Kidney (tissue), 22 donors: ENCODE measurements at places on chromosomes 4 and X. TPM values are rescaled to one million over a fixed set of nuclear protein-coding genes. Genes with fewer than 3 reads are reported as not detected.

Gene ARX
- total RNA-seq = 0.31 TPM

DNA sequence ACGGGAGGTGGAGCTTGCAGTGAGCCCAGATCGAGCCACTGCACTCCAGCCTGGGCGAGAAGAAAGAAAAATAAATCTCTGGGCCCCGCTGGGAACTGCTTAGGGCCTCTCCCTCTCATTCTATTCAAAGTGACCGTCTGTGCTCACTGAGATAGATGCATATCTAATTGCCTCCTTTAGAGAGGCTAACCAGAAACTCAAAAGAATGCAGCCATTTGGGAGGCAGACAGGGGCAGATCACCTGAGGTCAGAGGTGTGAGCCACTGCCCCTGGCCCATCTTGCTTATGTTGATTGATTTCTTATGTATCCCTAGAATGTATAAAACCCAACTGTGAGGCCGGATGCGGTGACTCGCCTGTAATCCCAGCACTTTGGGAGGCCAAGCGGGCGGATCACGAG is 6.2 kb upstream of the CSF2RA start:
- no peak for DNase-seq

DNA sequence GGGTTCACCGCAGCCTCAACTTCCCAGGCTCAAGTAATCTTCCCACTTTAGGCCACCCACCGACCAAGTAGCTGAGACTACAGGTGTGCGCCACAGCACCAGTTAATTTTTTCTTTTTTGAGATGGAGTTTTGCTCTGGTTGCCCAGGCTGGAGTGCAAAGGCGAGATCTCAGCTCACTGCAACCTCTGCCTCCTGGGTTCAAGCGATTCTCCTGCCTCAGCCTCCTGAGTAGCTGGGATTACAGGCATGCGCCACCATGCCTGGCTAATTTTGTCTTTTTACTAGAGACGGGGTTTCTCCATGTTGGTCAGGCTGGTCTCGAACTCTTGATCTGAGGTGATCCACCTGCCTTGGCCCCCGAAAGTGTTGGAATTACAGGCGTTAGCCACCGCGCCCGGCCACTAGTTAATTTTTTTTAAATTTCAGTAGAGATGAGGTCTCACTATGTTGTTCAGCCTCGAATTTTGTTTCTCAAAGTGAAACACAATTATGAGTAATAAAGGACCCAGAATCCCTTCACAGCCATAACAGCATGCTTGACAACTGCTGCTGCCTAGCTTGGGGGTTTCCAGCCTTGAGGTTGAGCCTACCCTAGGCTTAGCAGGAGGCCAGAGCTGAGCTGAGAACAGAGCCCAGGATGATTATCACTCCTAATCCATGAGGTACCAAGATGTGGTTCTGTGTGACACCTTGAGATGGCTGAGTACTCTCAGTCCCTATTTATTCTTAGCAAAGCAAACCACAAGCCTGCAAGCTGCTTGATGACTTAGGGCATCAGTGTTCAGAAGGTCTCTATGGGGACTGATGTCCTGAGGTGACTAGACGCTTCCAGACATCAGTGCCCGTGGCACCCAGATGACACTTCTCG is 41.6 kb upstream of the NKRF start:
- DNase-seq = peak; percentile 21

GRCh38 chr4:155489271-155489670 is 112.5 kb upstream of the MAP9 start:
- DNase-seq = no peak

DNA sequence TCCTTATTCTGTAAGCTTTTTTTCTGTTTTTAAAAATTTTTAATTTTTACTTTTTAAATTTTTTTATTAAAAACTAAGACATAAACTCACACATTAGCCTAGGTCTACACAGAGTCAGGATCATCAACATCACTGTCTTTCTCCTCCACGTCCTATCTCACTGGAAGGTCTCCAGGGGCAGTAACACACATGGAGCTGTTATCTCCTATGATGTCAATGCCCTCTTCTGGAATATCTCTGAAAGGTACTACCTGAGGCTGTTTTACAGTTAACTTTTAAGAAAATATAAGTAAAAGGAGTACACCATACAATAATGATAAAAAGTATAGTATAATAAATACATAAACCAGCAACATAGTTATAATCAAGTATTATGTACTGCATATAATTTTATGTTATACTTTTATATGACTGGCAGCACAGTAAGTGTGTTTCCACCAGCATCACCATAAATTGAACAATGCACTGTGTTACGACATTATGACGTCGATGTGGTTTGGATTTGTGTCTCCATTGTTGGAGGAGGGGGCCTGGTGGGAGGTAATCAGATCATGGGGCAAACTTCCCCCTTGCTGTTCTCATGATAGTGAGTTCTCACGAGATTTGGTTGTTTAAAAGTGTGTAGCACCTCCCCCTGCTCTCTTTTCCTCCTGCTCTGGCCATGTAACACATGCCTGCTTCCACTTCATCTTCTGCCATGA is 21.3 kb downstream of the IL15 start:
- DNase-seq = no peak

Gene ZNF157
- 0.57 TPM for total RNA-seq

Gene TIMP1
- 551 TPM for total RNA-seq

Gene TMEM31
- total RNA-seq = 0.38 TPM

Gene IQCM
- not detected for total RNA-seq

DNA sequence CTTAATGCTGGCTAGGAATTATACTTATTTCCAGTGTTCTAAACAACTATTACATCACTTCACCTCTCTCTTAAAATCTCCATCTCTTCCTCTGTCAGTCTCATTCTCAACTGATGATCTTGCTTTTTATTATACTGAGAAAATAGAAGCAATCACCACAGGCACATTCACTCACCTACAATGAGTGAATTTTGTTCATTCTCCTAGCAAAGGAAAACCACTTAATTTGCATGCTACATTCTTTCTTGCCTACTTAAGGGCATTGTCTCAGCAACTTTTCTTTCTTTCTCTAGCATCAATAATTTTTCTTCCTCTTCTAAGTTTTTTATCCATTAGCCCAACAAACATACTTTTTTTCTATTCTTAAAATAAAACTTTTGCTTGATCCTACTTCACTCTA is 21.1 kb upstream of the USP38 start:
- no peak for DNase-seq

GRCh38 chr4:17103231-17103630 is 204.8 kb upstream of the LDB2 start:
- DNase-seq = no peak

GRCh38 chr4:107312366-107312765 is 276.3 kb upstream of the DKK2 start:
- no peak for DNase-seq

DNA sequence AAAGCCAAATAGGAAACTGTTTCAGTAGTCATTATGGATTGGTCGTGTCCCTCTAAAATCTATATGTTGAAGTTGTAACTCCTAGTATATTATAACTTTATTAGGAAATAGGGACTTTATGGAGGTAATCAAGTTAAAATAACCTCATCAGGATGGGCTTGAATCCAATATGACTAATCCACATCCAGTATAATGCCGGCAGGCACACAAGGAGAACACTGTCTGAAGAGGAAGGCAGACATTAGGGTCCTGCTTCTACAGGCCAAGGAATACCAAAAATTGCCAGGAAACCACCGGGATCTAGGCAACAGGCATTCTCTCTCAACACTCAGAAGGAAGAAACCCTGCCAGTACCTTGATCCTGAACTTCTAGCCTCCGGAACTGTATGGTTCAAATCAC is 130.3 kb downstream of the ATP10D start:
- no peak for DNase-seq

Gene TASL
- total RNA-seq = 1.8 TPM

DNA sequence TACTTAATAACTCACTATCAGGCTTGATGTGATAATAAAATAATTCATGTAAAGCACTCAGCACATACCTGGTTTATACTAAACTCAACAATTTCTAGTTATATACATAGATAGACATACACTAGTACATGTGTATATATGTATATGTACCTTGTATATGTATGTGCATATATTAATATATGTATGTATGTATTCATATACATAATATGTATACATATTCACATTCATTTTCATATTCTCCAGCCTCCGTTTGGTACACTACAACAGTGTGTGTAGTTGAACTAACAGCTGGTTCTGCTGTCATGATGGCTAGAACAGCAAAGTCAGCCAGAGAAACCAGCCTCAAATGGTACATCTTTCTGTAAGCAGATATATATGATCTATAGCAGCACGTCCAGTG is 670.1 kb downstream of the RPA4 start:
- no peak for DNase-seq

Gene LGI2
- 7.5 TPM for total RNA-seq

- no peak for DNase-seq
These were observed 605.9 kb downstream of the ADGRL3 start for GRCh38 chr4:61805979-61806378.

Gene ADGRG2
- total RNA-seq = 1.2 TPM

Gene BLOC1S4
- 14.2 TPM for total RNA-seq

Gene DCLK2
- total RNA-seq = 3.4 TPM

DNA sequence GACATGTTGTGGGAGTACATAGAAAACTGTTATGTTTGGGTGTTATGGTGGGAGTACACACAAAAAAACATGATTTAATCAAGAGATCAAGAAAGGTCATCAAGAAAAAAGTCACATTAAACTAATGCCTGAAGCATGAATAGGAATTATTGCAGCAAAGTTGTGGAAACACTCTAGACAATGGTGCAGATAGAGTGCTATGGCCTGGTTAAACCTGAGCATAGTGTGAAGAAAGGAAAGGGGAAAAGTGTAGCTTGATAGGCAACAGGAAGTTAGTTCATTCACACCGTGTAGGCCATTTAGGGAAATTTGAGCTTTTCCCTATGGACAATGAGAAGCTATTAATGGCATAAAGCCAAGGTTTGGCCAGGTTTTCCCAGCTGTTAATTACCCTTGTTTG is 162.1 kb upstream of the EMCN start:
- no peak for DNase-seq

Gene DRD5
- total RNA-seq = not detected

Gene AMER1
- 5.7 TPM for total RNA-seq

- DNase-seq = no peak
These were observed 190.3 kb upstream of the TAPT1 start for GRCh38 chr4:16416601-16417000.

GRCh38 chr4:74990276-74990875 is 57.5 kb downstream of the PARM1 start:
- DNase-seq = no peak

GRCh38 chrX:42988700-42989099 is 210.7 kb upstream of the PPP1R2C start:
- DNase-seq = no peak

DNA sequence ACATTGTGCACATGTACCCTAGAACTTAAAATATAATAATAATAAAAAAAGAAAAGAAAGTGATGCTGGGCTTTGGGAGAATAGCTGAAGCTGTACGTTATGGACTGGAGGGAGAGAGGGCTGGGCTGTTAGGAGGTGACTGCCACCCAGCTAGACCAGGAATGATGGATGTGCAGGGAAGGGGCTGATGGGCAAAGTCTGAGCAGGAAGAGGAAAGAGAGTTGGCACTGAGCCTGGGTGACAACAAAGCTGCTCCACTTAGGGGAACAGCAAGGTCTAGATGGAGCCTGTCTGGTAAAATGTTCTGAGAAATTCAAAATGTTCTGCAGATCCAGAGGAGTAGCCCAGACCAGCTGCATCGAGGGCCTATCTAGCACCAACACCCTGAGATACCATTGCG is 32.3 kb downstream of the MED28 start:
- DNase-seq = no peak

DNA sequence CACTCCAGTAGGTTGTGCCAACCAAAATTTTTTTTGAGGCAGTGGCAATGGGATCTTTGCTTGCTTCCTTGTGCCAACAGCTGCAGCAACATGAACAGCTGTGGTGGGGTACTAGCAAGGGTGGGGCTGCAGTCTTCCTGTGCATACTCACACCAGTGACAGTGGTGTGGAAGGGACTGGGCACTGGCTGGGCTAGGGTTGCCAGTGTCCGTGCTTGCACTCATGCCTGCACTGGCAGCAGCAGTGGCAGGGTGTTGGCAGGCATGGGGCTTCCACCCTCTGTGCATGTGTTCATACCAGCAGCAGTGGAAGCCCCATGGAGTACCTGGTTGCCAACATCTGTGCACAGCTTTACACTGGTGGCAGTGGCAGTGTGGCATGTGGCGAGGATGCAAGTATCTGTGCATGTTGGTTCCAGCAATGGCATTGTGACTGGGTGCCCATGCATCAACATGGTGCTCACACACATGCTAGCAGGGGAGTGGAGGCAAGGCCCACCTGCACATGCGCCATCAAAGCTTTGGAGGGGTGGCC is 1312.6 kb downstream of the PCDH18 start:
- DNase-seq = no peak

Gene GPRASP1
- total RNA-seq = 8.1 TPM

Gene CORIN
- 2.6 TPM for total RNA-seq

- DNase-seq = peak; percentile 26
These were observed 372.3 kb upstream of the F9 start for GRCh38 chrX:139158256-139158655.

DNA sequence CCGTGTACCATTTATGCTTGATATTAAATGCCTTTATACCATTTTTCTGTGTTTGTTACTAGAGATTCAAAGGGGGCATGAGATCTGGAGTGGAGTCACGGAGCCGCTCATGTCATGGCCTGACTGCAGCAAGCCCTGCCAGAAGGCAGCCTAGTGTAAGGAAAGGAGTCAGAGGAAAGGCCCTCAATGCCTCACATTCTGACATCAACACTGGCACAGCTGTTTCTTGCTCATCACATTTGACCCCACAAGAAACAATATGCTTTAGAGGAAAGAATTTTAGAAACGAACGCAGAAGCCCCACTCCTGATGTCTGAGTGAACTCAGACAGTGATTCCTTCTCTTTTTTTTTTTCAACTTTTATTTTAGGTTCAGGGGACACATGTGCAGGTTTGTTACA is 322.4 kb upstream of the CPEB2 start:
- DNase-seq = no peak

- DNase-seq = no peak
These were observed 28.9 kb upstream of the ACSL1 start for GRCh38 chr4:184854673-184855072.

Gene MSANTD1
- total RNA-seq = 0.91 TPM

DNA sequence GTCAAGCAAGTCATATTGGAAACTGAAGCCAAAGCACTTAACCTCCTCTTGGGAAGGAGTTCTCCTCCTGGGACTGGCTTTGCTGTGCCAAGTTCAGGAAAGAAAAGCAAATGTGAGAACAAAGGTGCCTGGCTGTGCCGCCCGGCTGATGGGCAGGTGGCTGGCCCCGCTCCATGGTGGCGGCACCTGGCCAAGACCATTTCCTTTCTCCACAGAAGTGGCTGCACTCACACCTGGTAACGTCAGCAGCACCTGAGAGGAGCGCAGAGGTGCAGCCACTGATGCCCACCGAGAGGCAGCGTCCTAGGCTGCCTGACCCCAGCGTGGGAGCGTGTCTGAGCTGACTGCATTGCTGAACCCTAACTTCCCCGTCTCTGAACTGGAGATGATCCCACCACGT is 54.3 kb downstream of the DCTD start:
- DNase-seq = peak; percentile 76

Gene FAT4
- total RNA-seq = 11.3 TPM

Gene FAM47E
- total RNA-seq = 10.4 TPM

DNA sequence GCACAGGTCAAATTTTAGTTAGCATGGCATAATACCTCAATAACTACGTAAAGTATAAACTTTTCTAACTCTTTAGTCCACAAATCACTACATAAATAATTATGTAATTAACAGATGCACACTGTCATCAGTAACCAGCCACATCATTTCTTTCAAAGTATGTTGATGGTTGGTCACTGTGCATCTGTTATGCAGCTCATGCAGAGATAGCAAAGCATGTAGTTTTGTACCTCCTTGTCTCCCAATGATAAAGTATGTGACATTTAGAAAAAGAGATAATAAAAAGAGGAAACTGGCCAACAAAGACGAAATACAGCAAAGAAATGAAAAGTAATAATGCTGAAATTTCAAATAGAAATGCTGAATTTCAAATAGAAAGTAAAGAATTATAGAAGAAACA is 2.9 kb downstream of the LAMTOR3 start:
- DNase-seq = no peak
